ENCODE measurements at places on chromosomes 1 and 21.

GRCh38 chr1:228648647-228649383 lies 86.5 kb upstream of the RHOU start:
- DNase-seq: no peak

GRCh38 chr1:54280651-54281050 lies 80.7 kb downstream of the MRPL37 start:
- DNase-seq: no peak

DNA sequence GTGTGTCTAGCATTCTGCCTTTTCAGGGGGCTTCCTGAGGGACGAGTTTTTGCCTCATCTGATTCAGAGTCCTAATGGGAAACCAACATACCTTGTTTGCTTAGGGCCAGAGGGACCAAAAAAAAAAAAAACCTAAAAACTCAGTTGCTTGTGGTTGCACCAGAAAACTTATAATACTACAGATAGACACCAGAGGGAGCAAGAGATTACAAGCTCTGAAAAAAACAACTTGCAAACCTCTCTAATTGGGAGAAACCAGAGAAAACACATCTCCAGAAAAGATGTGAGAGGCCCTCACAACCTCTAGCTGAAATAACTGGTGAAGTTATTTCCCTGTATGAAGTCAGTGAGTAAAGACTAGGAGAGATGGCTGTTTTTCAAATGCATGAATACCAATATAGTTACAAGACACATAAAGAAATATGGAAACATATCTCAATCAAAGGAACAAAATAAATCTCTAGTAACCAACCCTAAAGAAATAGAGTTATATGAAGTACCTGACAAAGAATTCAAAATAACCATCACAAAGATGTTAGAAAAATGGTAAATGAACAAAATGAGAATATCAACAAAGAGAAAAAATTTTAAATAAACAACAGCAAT lies 233.7 kb upstream of the NFIA start:
- no peak for DNase-seq

DNA sequence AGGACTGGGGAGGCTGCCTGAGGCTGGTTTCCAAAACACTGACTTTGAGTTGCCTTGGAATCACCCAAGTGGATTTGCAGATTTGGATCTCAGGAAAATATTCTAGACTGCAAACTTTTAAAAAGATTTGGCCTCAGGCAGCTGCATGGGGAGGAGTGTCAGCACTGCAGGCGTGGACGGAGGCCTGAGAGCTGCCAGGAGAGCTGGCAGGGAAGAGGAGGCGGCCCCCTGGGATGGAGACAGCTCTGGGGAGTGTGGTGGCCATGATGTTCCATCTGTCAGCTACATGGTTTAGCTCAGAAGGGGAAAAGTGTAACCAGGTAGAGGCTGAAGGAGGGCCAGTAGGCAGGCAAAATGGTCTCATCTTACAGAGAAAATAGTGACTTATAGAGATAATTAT lies 72.1 kb downstream of the VPS26C start:
- no peak for DNase-seq

DNA sequence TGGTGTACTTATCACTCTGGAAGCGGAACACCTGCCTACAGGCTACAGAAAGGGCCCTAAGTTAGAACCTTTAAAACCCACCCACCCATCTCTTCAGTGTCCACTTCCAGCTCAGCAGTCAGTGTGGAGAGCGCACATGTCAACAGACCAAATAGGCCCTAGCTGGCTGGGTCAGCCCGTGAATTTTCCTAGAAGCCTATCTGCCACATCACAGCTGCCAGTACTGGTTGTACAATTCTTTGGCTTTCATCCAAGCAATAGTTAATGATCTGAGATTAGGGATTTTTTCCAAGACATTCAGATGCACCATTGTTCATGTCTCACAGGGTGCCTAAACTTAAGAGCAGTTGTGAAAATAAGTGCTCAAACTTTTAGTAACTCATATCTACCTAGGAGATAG lies 197.1 kb downstream of the KCNK2 start:
- no peak for DNase-seq

DNA sequence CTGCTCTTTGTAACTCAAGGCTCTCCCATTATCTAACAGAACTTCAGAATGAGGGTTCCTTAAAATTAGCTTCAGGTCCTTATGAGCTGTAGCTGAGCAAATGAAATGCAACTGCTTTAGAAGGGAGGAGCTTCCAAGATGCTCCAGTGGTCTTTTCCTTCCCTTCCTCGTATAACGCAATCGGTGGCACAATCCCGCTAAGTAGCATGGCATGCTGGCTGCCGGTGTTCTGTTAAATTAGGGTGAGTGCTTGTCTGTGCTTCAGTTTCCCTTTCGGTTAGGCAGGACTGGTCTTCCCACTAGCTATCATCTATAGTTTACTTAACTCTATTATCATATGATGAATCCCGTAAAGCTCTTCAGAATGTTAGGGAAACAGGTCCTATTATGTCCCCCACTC lies 917 bp downstream of the KIAA0040 start:
- no peak for DNase-seq

DNA sequence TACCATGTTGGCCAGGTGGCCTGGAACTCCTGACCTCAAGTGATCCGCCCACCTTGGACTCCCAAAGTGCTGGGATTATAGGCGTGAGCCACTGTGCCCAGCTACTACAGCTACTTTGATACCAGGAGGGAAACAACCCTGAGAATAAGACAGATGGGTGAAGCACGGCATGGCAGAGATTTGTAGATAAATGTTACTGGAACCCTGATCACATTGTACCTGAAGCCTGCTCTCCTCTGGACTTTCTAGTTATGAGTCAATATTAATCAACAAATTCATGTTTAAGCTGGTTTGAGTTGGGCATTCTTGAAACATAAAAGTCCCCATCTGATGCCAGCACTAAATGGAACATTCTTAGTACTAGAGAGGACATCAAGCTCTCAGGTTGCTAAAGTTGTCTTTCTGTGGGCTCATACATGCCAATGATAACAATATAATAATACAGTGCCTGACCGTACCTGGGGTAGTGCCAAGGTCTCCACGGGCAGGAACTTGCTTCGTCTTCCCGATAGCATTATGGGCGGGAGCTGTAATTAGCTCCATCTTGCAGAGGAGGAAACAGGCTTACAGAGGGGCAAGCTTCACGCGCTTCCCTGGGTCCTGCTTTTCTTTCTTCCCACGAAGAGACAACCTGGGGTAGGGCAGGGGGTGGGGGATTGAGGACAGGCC lies 30.7 kb upstream of the SLC19A1 start:
- no peak for DNase-seq

GRCh38 chr1:28580722-28581530 lies 11.1 kb upstream of the RAB42 start:
- no peak for DNase-seq

GRCh38 chr1:20318971-20319370 lies 28.3 kb downstream of the VWA5B1 start:
- DNase-seq: no peak

All from NCI-H187 (cell line).